ENCODE measurements at places on chromosomes 1 and 21.

DNA sequence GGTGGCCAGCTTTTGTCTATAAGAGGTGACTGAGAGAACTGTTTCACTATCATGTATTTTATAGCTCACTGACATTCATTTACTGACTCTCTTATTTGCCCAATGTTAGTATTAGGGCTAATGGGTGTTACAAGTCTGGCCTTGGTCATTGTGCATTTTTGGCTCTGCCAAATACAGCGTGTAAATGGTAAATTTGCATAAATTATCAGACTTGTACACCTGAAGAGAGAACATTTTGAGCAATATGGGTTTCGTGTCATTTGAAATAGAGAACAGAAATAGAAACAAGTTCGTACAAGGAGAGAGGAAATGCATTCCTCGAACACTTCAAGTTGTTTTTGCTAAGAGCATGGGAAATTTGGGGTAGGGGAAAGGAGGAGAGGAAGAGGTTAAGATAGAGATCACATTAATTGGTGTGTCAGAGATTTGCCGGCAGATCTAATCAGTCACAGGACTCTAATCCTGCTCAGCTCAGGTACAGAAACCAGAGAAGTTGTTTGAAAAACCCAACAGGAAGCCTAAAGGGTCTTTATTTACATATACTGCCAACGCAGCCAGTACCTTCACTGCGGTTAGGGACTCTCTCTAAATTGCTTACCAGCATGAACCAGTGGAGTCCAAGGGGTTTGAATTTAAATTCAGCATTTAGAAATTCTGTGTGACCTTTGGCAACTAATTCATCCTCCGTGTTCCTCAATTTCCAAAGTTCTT, 261.5 kb downstream of the GPATCH2 start:
- no peaks in the 10 kb centered on the region for H3K27me3 ChIP-seq
- H3K27ac ChIP-seq = no peak overlapping the region
- DNase-seq = no peak

GRCh38 chr1:29017235-29017634, 102.9 kb downstream of the EPB41 start:
- DNase-seq = no peak
- no peak overlapping the region for H3K4me3 ChIP-seq
- no peaks in the 10 kb centered on the region for H3K27me3 ChIP-seq
- no peaks in the 10 kb centered on the region for H3K4me1 ChIP-seq

- peaks cover 29% of the 10 kb centered on the region for H3K36me3 ChIP-seq
- no peak for DNase-seq
- H3K27ac ChIP-seq = no peak overlapping the region
- H3K4me3 ChIP-seq = no peak overlapping the region
- no peaks in the 10 kb centered on the region for H3K4me1 ChIP-seq
These were observed 3.8 kb upstream of the RUSC1 start for GRCh38 chr1:155316922-155317321.

DNA sequence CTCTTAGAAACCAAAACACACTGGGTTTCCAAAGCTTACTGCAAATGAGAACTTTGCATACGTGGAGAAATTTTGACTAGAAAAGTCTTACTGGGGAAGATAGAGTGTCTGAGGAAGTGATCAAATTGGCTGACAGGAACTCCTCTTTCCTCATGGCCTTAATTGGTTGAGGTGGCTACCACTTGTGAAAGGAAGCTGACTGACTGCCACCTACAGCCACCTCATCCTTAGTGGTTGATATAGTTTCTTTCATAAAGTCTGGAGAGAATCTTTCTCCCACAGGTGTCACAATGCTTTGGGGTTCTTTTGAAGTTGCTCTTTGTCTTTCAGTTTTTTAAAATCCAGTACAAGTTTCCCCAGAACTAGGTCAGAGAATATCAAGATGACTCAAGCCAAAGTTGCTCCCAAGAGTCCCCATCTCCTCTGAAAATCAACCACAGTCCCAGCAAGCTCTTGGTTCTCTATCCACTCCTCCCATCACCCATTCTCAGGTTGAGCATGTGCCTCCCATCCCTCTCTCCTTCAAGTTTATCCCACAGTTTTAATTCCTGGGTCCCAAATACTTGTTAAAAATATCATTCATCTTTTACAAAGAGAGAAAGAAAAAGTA, 43.3 kb downstream of the GPR88 start:
- H3K36me3 ChIP-seq = no peaks in the 10 kb centered on the region
- no peak overlapping the region for H3K27ac ChIP-seq
- peaks cover 12% of the 10 kb centered on the region for H3K4me1 ChIP-seq
- no peak overlapping the region for H3K4me3 ChIP-seq
- no peaks in the 10 kb centered on the region for H3K27me3 ChIP-seq

DNA sequence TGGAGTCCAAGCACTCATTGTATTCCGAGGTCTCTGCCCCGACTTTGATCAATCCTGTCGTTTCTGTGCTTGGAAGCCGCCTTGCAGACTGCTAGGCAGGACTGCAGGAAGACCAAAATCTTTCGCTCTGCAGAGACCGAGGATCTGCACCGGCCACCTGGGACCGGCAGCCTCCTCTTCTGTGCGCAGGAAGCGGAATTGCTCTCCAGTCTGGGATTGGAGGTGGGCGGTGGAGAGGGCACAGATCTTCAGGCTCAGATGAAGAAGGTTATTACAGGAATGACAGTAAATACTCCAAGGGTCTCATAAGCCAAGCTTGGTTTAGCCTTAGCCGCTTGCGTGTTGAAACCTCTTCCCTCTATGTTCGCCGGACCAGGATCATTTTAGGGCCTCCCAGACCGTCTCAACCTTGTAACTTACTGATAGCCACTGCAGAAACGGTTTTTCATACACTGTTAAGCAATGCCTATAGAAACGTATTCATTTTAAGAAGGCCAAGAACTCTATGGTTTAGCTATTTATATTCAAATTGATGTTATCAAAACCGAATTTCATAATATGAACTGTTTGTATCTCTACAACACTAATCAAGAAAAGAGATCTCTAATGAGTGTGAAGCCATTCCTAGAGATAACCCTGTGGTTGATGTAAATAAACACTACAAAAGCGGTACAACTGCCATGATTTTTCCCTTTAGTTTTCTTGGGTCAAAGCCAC, 1.1 kb downstream of the MIA3 start:
- no peaks in the 10 kb centered on the region for H3K4me1 ChIP-seq
- H3K27ac ChIP-seq = peak overlapping the region; percentile 86
- H3K36me3 ChIP-seq = peaks cover 6% of the 10 kb centered on the region
- DNase-seq = no peak
- peak overlapping the region; percentile 98 for H3K4me3 ChIP-seq

DNA sequence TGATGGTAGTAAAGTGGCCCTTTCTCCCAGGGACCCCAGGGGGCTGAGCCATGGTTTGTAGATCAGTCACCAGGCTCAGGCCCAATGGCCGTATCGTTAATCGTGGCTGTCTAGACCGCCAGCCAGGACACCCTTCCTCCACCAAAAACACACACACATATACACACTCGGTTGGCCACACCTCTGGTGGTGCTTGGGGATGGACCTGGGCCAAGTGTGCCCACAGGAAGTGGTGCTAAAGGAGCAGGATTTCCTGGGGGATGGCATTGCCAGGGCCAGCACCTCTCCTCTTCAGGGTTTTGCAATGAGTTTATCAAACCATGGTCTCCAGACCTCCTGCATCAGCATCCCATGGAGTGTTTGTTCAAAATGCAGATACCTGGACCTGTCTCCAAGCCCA, 36.2 kb downstream of the CITED4 start:
- DNase-seq = no peak
- H3K4me1 ChIP-seq = no peaks in the 10 kb centered on the region
- H3K36me3 ChIP-seq = no peaks in the 10 kb centered on the region
- H3K27me3 ChIP-seq = no peaks in the 10 kb centered on the region

GRCh38 chr1:59718064-59718988, 96.4 kb upstream of the HOOK1 start:
- no peak overlapping the region for H3K4me3 ChIP-seq
- H3K4me1 ChIP-seq = no peaks in the 10 kb centered on the region
- H3K36me3 ChIP-seq = no peaks in the 10 kb centered on the region
- H3K27ac ChIP-seq = peak overlapping the region; percentile 81
- no peaks in the 10 kb centered on the region for H3K27me3 ChIP-seq
- no peak for DNase-seq

DNA sequence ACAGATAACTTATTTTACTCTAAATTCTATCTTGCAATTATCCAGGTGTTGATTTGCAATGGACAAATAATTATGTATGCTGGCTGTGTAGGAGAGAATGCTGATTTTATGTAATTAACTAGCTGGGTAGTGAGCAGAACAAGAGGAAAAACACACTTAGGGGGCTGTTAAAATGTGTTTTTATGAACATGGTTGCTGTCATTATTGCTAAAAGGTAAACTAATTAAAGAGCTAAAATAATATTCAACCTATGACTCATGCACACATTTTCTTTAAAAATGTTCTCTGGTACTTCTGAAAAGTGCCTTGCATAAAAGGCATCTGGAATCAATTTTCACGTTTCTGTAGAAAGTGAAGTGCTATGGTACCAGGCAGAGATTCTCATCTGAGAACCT, 192.8 kb upstream of the C8B start:
- no peak for DNase-seq
- H3K4me1 ChIP-seq = no peaks in the 10 kb centered on the region
- no peaks in the 10 kb centered on the region for H3K27me3 ChIP-seq
- no peaks in the 10 kb centered on the region for H3K36me3 ChIP-seq
- H3K27ac ChIP-seq = no peak overlapping the region

DNA sequence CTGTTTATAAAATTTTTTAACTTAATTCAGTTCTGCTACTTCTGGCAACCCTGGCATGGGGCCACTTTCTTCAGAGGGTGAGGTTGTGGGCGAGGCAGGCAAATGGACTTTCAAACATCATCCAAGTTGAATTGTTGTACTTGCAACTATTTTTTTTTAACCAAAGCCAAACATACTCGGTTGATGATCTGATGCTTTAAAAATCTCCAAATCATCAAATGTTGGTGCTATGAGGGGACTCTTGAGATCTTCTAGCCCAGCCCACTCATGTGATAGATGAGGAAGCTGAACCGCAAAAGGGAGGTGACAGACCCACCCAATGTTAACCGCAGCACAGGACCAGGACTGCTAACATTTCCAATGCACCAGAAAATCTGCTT, 6.7 kb downstream of the SLC1A7 start:
- no peaks in the 10 kb centered on the region for H3K36me3 ChIP-seq
- no peaks in the 10 kb centered on the region for H3K4me1 ChIP-seq
- no peak for DNase-seq

- no peak for DNase-seq
- H3K4me3 ChIP-seq = no peak overlapping the region
- H3K27me3 ChIP-seq = no peaks in the 10 kb centered on the region
- no peaks in the 10 kb centered on the region for H3K4me1 ChIP-seq
- H3K27ac ChIP-seq = no peak overlapping the region
These were observed 82.9 kb upstream of the ACTL8 start for GRCh38 chr1:17672226-17672625.

DNA sequence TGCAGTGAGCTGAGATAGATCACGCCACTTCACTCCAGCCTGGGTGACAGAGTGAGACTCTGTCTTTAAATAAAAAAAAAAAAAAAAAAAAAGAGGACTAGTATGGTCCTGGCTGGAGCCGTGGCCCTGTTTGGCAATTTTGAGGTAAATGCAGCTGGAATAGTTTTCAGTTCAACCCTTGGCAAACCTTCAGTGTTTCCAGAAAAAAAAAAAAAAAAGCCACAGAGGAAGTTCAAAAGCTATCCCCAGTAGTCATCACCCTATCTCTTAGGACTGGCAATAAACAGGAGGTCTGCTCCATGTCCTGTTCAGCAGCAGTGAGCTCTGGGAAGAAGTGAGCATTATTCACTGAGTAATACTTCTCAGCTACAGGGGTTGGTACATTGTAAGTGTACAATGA, 56.8 kb upstream of the ERRFI1 start:
- H3K36me3 ChIP-seq = no peaks in the 10 kb centered on the region
- H3K4me3 ChIP-seq = no peak overlapping the region
- no peak overlapping the region for H3K27ac ChIP-seq
- H3K4me1 ChIP-seq = peaks cover 27% of the 10 kb centered on the region

DNA sequence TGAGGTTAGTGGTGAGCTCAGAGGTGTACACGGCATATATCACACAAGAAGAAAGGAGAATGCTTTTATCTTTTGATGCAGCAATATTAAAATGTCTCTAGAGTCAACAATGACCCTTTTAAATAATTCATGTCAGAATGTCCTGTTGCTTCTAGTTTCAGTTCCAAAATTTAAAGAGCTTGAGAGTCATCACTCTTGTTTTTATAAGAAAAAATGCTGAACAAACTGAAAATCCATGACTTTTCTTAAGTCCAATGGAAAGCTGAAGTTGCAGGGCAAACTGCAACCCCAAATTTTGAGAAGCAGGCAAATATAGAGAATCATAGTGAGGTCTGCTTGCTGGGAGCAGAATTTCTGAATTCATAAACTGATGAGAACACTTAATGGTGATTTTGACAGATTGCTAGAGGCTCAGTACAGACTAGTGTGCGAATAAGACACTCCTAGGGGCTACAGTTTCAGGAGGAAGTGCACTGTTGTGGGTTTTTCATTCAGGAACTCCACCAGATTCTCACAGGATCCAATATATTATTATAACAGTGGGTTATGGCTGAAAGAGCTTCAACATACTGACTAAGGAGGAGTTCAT, 135.1 kb downstream of the CLIC6 start:
- no peaks in the 10 kb centered on the region for H3K36me3 ChIP-seq
- H3K27me3 ChIP-seq = no peaks in the 10 kb centered on the region
- H3K4me3 ChIP-seq = no peak overlapping the region
- DNase-seq = no peak
- no peaks in the 10 kb centered on the region for H3K4me1 ChIP-seq

DNA sequence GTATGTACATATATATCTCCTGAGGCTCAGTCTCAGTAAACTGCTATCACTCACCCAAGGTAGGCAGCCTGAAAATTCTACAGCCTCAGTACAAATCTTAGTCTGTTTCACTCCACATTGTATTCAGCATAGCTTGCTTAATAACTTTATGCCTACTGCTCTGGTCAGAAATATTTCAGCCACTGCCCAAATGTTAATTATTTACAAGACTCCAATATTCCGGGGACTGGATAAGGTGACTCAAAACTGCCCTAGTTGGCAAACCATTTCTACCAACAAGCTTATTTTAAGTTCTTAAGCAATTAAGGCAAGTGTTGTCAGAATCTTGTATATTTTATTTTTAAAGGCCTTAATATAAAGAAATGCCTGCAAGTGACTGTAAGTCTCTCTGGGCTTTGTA, 114.8 kb downstream of the LRRIQ3 start:
- H3K4me1 ChIP-seq = no peaks in the 10 kb centered on the region
- H3K27ac ChIP-seq = no peak overlapping the region
- DNase-seq = no peak
- no peaks in the 10 kb centered on the region for H3K36me3 ChIP-seq
- H3K4me3 ChIP-seq = no peak overlapping the region

DNA sequence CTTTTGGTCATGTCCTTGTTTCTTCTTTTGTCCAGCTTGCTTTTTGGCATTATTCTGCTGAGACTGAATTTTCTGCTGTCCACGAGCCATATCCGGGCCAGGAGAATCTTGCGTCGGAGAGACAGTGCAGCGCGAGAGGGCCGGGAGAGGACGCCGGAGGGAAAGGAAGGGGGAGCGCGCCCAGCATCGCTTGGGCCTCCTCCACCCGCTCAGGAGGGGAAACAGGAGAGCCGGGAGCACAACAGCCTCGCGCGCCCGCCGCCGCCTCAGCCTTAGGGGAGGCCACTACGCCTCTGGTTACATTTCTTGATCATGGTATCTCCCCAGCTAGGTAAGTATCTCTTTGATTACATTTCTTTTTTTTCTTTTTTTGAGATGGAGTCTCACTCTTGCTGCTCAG, 7.4 kb upstream of the DEGS1 start:
- H3K27ac ChIP-seq = no peak overlapping the region
- H3K4me1 ChIP-seq = no peaks in the 10 kb centered on the region
- H3K36me3 ChIP-seq = no peaks in the 10 kb centered on the region
- H3K27me3 ChIP-seq = no peaks in the 10 kb centered on the region
- no peak for DNase-seq

- H3K36me3 ChIP-seq = no peaks in the 10 kb centered on the region
- no peak overlapping the region for H3K27ac ChIP-seq
- H3K4me3 ChIP-seq = no peak overlapping the region
- no peak for DNase-seq
These were observed 609.0 kb upstream of the PRMT6 start for GRCh38 chr1:106447466-106447865.
